WTC11 (cell line): ENCODE measurements at places on chromosomes 12 and 14.

DNA sequence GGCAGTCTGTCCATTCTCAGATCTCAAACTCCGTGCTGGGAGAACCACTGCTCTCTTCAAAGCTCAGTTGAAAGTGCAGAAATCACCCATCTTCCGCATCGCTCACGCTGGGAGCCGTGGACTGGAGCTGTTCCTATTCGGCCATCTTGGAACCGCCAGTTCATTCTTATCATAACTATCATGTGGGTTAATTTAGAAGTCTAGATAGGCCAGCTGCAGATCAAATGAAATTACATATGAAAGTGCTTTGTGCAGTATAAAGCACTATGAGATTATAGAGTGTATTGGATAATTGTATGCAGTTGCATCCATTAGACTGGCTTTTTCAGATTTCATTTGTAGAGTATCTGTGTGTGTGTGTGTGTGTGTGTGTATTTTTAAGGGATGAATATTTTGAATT, 57.8 kb downstream of the PRORP start:
- no peak for DNase-seq

GRCh38 chr14:77872983-77873382, 73.1 kb downstream of the ADCK1 start:
- DNase-seq, result no peak

DNA sequence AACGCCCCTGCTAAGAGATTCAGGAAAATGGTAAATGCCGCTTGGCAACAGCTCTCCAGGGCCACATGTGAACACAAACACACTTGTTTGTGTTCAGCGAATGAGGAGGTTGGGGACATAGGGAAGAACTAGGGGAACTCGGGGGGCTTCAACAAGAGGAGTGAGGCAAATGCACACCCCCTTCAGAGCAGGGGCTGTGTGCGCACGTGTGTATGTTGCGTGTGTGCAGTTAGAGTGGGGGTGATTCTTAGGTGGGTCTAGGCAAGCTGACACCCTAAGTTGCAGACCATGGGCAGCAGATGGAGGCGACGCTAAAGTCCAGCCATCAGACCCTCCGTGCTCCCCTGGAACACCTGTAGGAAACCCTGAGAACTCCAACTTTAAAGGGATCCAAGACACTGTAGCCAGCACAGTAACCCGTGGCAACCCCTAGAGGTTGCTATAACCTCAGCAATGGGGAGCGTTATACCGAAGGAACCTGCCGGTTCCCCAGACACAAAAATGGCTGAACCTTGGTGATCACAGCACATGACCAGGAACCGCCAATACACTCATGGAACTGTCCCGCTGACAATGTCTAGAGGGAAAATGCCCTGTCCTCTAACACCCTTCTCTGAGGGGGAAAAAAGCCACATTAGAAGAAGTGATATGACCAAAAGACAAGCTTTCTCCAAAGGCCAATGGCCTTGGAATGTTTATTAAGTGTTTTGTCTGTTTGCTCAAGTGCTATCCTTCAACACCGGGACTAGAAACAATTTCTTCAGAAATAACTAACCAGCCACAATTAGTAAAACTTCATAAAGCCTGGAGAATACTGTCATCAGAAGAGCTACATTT, 86.5 kb upstream of the CEP83 start:
- peak; percentile 62 for DNase-seq

DNA sequence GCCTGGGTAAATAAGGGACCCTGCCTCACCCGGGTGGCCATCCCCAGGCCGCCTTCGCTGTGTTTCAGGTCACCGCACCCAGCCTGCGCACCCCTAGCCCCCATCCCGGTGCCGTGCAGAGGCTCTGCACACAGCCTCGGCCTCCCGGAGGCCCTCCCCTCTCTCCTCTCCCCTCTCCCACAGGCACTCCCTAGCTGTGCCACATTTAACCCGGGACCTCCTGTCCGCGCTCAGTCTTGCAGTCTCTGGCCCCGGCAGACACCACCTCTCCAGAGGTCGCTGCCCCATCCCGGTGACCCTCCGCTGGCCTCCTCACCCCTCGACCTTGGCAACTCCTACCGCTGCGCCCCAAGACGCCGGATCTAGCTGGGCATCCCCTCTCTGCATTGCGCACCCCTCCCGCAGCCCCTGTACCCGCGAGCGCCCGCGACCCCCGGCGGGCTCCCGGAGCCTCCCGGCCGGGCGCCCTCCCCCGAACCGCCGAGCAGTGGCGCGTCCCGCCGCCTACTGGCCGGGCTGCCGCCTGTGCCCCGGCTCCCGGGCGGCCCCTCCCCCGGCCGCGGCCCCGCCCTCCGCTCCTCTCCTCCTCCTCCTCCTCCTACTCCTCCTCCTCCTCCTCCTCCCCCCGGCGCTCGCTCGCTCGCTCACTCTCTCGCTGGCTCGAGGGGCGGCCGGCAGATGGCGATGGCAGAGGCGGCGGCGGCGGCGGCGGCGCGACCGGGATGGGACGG, 120.7 kb downstream of the AACS start:
- peak; percentile 93 for DNase-seq

DNA sequence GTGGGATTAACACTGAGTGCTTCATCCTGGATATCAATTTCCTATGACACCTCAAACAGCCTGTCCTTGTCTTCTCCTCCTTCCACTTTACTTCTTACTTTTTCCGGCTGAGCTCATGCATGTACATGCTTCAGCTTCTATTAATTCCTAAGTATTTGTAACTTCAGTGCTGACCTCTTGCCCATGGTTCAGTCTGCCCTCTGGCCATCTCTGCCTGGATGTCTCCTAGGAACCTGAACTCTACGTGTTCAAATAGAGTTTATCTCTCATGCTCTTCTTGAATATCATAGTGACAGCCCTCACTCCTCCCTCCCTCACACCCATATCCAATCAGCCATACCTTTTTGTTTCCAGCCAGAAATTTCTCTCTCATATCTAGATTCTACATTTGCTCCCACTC, 141.6 kb downstream of the ATP23 start:
- DNase-seq, result no peak

DNA sequence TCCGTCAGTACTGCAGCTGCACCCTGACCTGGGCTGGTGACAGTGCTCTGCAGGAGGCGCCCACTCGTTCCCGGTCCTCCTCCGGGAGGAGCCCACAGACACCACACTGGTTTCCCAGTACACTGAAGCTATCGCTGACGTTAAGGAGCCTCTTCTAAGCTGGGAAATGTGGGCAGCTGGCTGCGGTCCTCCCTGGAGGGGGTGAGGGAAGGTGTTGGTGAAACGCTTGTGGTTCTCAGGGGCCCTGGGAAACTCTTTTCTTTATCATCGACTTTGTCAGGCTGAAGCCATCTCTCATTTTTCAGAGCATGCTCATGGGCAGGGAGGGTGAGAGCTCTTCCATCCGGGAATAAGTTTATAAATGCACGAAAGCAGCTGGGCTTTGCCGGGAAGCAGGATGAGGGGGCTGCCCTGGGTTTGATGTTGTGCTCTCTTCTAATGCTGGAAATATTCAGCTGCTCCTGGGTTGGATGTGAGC, 176.0 kb downstream of the CHST11 start:
- no peak for DNase-seq

DNA sequence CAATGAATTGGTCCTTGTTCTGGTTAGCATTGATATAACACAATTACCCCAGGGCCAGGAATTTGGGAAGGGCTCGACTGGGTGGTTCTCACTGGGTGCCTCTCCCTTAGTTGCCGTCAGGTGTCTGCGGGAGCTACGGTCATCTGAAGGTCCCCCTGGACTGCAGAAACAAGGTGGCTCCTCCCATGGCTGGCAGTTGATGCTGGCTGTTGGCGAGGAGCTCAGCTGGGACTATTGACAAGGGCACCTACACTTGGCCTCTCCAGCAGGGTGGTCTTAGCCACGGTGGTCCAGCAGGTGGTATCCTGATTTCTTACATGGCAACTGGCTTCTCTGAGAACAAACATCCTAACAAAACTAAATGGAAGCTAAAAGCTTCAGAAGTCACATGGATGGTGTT, 41.0 kb upstream of the RGS6 start:
- no peak for DNase-seq

GRCh38 chr14:95286645-95287044, 33.1 kb downstream of the CLMN start:
- no peak for DNase-seq

DNA sequence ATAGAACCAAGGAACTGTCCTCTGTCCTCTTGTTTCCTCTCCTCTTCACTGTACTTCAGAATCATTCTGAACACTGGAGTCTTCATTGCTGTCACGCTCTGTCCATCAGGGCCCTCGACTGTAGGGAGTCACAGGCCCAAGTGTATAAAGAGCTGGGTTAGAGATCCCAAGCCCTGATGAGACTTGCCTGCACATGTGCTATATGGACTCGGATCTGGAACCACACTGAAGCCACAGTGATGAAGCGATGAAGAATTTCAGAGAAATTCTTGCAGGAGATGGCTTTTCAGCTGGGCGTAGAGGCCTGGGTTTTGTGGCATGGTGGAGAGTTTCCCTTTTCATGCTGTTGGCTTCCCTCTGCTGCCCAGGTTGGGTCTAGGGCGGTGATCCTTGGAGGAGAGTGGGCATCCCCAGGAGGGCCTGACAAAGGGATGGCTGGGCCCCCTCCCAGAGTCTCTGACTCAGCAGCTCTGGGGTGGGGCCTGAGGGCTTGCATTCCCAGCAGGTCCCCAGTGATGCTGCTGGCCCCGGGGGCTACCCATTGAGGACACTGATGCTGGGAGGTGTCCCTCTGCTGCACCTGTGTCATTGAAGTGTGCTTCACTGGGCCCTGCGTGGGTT, 39.6 kb upstream of the YY1 start:
- no peak for DNase-seq

GRCh38 chr12:70194076-70194475, 49.2 kb upstream of the CNOT2 start:
- no peak for DNase-seq

DNA sequence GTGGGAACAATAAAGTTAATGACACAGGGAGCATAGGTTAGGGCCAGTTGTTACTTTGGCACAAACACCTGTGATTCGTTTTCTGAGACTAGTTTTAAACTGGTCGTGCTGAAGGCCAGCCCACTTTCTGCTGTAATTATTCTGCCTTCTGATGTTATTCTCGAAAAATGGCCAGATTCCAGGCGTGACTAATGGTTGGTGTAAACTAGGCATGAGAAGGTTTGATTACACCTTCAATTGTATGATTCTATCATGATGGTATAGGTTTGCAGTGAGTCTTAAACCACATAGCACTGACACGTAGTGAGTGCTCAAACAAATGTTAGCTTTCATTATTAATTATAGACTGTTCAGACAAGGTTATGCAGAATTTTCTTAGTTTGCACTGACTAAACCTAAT, 39.0 kb downstream of the CKB start:
- no peak for DNase-seq

- DNase-seq, result no peak
Measured at GRCh38 chr12:124629117-124629516, 61.7 kb upstream of the NCOR2 start.

- no peak for DNase-seq
Measured at GRCh38 chr14:68377459-68377858, 415.4 kb downstream of the ZFP36L1 start.

- no peak for DNase-seq
Measured at GRCh38 chr12:85641796-85642195, 194.4 kb downstream of the RASSF9 start.

- DNase-seq, result no peak
Measured at GRCh38 chr12:66269757-66270383, 32.4 kb upstream of the HELB start.

DNA sequence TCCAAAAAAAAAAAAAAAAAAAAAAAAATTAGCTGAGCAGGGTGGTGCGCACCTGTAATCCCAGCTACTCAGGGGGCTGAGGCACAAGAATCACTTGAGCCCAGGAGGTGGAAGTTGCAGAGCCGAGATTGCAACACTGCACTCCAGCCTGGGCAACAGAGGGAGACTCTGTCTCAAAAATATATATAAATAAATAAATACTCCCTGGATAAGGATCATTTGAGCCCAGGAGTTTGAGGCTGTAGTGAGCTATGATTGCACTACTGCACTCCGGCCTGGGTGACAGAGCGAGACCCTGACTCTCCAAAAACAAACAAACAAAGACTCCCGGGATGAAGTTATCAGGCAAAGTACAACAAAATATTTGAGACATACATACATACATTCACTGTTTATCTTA, 3.3 kb upstream of the NAA25 start:
- DNase-seq, result no peak

DNA sequence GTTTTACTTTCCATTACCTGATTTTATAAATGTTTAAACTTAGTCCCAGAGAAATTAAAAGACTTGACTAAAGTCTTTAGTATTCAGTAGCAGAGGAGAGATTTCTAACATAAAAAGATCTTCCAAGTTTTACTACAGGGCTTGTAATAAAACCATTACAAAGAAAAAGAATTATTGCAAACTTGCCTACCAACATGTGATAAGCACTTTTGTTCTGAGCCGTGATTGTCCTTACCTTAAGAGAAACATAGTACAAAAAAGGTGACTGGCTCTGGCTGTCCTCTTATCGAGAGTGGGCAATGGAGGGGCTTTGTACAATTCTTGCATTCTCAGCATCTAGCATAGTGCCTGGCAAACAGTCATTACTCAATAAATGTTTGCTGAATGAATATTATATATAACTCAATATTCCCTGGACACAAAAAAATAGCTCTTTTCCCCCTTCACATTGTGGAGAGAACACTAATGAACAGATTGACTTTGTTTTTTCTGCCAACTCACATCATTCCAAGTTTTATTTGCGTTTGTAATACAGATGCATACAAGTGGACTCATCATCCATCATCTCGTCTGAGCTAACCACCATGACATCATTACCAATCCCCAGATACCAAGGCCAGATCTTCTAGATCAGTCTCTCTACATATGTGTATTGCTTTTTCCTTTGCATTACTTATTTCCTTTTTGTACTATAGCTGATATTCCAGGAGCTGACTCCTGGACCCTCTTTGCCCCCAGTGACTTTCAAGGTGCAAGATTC, 192.8 kb upstream of the EEA1 start:
- no peak for DNase-seq

DNA sequence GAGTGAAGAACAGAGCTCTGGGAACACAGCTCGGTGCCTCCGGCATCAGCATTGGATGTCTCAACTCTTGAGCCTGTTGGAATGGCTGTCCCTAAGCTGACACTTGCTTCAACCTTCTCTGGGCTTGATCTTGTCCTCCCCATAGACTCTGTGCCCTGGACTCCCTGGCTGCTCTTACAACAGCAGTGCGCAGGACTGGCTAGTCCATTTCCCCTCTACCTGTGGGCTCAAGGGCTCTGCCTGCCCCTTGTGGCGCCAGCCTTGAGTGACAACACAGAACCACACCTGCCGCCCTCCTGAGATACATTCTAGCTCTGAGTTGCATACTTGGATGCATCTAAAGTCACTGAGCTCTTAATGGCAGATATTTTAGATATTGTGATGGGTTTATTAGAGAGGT, 6.2 kb downstream of the CRADD start:
- peak; percentile 32 for DNase-seq

GRCh38 chr14:89214221-89214965, 202.6 kb downstream of the FOXN3 start:
- DNase-seq, result no peak

GRCh38 chr12:80766897-80767296, 50.2 kb downstream of the MYF5 start:
- DNase-seq, result no peak

GRCh38 chr12:124543590-124544310, 23.7 kb downstream of the NCOR2 start:
- DNase-seq, result no peak
